ENCODE measurements at places on chromosomes 11 and 22.
A peak's percentile ranks its signal among the peaks of the same experiment; 100 is the strongest.

GRCh38 chr11:128827191-128827893 is 39.8 kb downstream of the KCNJ1 start:
- no peak for DNase-seq

GRCh38 chr11:8758619-8759169 is 76.1 kb downstream of the RPL27A start:
- DNase-seq, result no peak

GRCh38 chr11:73465023-73465675 is 89.0 kb downstream of the RELT start:
- DNase-seq, result no peak

- no peak for DNase-seq
Measured at GRCh38 chr11:44754876-44755555, 28.3 kb downstream of the TSPAN18 start.

- DNase-seq, result no peak
Measured at GRCh38 chr11:113332638-113333329, 18.4 kb downstream of the TTC12 start.

- DNase-seq, result no peak
Measured at GRCh38 chr22:20648306-20648903, 125.5 kb upstream of the SERPIND1 start.

DNA sequence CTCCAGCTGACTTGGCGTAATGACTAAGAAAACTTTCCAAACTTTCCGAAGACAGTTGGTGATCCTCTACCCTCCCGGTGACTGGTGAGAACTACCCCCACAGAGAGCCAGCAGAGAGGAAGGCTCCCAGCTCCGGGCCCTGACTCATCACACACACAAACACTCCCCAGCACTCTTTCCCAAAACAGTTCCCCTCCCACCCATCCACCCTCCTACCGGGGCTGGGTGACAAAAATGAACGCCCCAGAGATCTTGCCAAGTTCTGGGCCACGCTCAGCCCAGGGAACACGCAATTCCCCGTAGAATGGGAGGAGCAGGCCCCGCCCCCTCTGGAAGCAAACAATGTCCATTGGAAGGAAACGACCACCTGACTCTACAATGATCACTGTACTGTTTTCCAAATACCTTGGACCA is 21.3 kb upstream of the JAM3 start:
- DNase-seq, result no peak

DNA sequence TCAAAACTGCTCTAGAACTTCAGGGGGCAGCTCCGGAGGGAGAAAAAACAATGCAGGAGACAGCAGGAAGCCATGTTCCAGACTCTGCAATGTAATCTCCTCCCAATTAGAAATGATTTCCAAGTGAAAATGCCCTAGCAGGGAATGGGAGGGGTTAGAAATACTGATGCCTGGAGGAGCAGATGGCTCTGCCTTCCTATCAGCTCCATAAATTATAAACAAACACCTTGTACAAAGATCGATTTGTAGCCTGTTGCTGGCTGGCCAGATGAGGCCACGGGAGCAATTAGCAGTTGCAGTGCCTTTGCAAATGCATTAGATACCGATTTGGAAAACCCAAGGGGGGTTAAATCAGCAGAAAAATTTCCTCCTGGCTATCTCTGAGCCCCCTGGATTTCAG is 46.6 kb upstream of the CHRM4 start:
- no peak for DNase-seq

GRCh38 chr11:63915961-63916836 is 765 bp downstream of the RCOR2 start:
- peak; percentile 94 for DNase-seq

DNA sequence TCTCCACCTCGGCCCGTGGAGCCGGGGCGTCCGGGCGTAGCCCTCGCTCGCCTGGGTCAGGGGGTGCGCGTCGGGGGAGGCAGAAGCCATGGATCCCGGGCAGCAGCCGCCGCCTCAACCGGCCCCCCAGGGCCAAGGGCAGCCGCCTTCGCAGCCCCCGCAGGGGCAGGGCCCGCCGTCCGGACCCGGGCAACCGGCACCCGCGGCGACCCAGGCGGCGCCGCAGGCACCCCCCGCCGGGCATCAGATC is 439 bp downstream of the YAP1 start:
- no peak for DNase-seq

GRCh38 chr11:114059984-114060391 is 477 bp downstream of the ZBTB16 start:
- peak; percentile 75 for DNase-seq

All from neural progenitor cell (in vitro differentiated cells).